RWPE1 (cell line): ENCODE measurements at places on chromosomes 11 and 22.

- DNase-seq = peak; percentile 2
Observed at GRCh38 chr11:29093416-29094120, 923.3 kb downstream of the KCNA4 start.

DNA sequence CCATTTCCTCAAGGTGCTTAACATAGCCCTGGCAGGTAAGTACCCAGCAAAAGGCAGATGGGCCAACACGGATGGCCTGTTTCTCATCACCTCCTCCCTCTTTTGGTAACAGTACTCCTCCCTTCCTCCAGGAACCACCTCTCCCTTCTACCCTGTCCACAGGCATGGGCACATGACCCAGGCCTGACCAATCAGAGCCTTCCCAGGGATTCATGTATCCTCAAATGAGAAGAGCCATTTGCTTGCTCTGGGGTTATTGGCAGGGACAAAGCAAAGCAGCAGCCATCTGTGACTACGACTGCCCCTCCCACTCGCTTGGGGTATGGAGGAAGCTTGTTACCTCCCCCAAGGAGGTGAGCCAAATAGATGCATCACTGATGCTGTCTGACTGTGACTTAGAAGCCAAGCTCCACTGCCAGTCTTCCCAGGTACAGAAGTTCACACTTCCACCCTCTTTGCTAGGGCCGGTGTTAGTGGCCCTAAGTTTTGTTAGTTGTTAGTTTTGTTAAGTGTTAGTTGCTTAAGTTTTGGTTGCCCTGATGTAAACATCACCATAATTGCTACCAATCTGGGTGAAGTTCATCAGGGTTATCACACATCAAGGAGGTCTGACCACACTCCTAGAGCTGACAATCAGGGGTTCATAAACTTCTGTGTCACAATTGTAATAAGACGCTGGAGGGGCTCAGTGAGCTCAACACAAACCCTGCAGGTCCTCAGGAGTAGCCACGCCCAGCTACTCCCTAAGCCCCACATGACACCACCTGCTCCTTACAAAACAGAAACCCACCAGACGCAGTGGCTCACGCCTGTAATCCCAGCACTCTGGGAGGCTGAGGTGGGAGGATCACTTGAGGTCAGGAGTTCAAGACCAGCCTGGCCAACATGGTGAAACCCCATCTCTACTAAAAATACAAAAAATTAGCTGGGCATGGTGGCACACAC lies 57.3 kb downstream of the ARFGAP3 start:
- DNase-seq = no peak

GRCh38 chr11:43574949-43575912 lies 105.3 kb upstream of the HSD17B12 start:
- DNase-seq = no peak

- DNase-seq = peak; percentile 66
Observed at GRCh38 chr22:46842606-46843005, 80.2 kb downstream of the TBC1D22A start.

GRCh38 chr22:23673050-23673620 lies 17.7 kb upstream of the RGL4 start:
- DNase-seq = no peak

DNA sequence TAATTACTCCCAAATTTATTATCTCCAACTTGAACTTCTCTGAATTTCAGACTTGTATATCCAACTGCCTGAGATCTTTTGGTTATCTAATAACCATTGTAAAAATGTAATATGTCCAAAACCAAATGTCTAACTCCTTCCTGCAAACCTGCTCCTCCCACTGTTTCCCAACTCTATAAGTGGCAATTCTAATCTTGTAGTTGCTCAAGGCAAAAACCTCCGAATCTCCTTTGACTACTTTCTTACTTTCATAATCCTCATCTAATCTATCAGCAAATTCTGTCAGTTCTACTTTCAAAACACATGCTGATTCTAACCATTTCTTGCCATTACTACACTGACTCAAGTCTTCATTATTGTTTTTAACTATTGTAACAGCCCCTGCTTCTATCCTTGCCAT lies 55.7 kb downstream of the FAM168A start:
- DNase-seq = no peak

- DNase-seq = no peak
Observed at GRCh38 chr11:35288817-35289541, 130.4 kb downstream of the SLC1A2 start.

DNA sequence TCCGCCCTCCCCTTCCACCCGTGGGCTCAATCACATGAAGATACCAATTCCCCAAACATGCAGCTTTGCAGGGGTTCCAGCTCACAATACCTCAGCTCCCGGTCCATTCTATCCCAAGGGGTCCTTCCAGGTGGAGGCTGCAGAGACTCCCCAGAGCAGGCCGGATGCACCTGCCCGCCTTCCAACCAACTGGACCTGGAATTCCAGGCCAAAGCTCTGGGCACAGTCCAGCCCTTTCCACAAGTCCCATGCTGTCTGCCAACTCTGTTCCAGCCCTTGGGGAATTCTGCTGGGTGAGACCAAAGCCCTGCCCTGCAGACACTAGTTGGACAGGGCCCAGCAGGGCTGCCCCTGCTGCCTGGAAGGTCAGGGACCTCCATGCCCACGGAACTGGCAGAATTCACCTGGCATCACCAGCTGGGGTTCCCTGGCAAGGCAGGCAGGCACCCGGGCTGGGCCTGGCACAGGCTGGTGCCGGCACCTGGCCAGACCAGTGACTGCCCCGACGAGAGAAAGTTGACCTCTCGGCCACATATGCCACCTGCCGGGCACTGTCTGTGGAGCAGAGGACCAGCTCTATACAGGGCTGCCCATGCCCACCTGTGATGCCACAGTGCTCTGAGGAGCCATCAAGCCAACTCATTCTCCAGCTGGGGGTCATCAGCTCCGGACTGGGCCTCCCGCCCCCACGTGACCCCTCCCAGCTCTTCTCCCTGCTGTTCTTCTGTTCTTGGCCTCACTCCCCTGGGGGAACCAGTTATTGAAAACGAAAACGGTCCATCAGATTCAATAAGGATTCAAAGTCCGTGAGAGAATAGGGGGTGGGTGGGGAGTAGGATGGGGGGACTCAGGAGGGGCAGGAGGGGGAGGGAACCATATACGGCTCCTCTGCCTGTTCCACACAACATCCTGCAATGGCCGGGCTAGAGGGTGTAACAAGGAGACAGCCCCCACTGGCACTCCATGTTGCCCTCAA lies 4.7 kb downstream of the SYT7 start:
- DNase-seq = no peak

DNA sequence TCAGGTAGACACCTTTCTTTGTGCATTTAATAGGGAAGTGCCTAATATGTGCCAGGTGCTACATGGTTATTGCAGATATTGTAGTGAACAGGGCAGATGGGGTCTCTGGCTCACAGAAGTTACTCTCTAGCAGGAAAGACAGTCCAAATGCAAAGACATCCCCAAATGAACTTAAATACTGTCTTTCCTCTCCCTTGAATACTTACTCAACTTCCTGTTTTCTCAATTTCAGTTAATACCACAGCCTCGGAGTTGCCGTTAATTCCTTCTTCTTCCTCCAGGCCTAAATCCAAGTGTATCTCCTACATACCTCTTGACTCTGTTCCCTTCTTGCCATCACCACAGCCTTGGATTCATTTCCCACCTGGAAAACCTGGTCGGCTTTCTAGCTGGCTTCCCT lies 134.3 kb upstream of the SESN3 start:
- DNase-seq = no peak

GRCh38 chr11:86228269-86229038 lies 16.1 kb upstream of the EED start:
- no peak for DNase-seq

DNA sequence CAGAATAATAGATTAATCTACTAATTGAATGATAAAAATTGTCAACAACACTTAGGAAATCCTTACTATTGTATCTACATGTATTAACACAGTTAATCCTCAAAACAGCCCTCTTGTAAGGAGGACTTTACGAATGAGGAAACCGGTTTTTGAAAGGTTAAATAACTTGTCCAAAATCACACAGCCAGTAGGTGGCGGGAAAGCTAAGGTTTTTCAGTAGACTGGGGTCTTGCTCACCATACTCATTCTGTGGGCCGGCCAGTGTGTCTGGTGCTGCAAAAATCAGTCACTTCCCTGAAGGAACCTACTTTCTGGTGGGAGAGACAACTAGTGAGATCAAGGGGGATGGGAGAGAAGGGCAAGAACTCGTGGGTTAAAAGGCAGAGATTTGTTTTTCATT lies 3.8 kb downstream of the DCPS start:
- no peak for DNase-seq

DNA sequence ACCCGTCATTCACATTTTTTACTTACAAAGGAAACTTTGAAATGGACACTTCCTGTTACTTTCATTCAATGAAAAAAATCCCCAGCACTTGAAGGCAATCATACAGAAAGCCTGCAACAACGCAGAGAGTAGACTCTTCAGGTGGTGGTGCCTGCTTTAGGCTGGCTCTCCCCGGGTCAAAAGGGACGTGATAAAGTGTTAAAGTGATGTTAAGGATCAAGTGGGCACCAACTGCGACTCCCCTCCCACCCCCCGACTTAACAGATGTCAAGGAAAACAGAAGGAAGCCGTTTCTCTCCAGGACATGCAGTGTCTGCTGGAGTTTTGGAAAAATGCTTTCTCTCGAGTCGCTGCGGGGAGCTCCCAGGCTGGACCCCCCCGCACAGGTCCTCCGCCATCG lies 414 bp upstream of the PNPLA3 start:
- no peak for DNase-seq

- no peak for DNase-seq
Observed at GRCh38 chr11:130180896-130181294, 21.3 kb downstream of the ST14 start.

- no peak for DNase-seq
Observed at GRCh38 chr11:125999234-125999880, 53.5 kb downstream of the VSIG10L2 start.

- peak; percentile 71 for DNase-seq
Observed at GRCh38 chr22:36052505-36052941, 23.9 kb upstream of the RBFOX2 start.

- no peak for DNase-seq
Observed at GRCh38 chr11:111923351-111923788, 4.7 kb downstream of the C11orf52 start.

DNA sequence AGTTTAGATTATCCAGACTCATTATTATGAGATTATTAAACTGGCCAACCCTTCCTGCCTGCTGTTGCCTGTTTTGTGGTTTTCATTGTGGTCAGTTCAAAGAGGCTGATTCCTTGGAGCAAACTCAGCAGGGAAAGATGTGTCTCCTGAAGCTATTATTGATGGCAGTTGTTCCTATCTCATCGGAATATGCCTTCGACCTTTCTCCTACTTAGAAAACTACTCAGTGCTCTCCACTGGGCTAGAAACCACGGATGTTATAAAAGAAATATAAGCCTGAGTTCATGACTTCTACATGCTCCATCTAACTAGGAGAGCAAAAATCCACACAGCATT lies 80.2 kb upstream of the NAV2 start:
- DNase-seq = peak; percentile 37

DNA sequence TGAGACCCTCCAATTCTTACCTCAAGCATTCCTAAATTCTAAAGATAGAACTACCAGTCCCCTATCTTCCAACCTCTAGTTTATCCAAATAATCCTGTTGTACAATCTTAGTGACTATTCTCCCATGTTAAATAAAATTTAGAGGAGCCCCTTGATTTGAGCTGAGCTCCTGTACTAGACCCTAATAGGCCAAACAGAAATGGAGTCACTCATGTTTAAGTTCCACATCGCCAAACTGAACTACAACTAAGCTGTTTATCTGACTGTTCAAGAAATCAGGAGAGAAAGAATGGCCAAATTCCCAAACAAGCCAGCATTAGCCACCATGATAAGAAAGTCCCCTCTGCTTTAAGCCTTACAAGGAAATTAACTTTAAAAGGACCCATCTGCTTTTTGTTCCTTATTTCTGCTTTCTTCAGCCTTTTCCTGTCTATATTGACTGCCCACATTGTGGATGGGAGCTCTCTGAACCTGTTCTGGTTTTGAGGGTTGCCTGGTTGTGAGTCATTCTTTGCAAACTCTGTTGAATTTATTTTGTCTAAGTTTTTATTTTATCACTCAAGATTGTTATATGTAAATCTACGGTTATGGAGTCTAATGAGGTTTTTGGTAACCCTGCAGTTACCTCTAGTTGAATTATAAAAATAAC lies 90.4 kb downstream of the TTC28 start:
- no peak for DNase-seq

DNA sequence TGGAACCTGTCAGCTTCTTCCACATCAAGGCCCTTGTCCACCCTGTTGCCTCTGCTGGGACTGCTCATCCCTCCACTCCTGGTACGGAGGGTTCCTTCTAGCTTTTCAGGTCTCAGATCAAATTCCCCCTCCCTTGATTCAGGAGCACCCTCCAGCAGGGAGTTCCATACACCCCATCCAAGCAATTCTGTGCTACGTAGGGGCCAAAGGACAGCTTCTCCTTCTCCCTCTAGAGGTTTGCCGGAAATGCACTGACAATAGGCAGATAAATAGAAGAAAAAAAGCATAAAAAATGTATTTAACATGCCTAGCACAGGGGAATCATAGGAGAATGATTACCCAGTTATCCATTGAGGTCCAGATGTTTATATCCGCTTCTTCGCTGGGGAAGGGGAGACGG lies 3.3 kb upstream of the CARD10 start:
- DNase-seq = no peak

- DNase-seq = no peak
Observed at GRCh38 chr11:28715726-28716125, 607.5 kb downstream of the METTL15 start.

DNA sequence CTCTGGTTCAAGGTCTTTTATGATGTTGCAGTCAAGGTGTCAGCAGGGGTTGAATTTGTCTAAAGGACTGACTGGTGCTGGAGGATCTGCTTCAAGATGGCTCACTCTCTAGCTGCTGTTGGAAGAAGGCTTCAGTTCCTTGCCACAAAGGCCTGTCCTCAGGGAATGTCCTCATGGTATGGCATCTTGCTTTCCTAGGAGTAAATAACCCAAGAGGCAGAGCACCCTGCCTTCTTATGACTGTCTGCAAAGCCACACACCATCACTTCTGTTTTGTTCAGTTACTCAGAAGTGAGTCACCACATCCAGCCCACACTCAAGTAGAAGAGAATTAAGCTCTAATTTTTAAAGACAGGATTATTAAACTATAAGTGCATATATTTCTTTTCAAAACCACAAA lies 45.2 kb downstream of the PLAAT5 start:
- DNase-seq = peak; percentile 22

DNA sequence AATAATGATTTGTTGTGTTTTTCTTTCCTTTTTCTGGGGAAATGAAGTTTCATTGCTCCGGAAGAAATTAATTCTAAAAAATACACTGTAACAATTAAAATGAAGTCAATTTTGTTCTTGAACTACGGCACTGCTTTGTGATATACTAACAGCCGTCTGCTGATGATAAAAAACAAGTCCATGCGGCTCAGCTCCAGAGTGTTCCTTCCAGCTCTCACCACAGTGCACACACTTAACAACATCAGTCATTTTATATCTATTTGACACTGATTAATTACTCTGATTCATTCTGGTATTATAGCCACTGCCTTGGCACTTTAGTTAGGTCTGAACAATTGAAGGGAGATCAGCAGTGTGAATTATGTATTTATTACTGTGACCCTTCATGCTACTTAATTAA lies 97.4 kb upstream of the SLC6A5 start:
- no peak for DNase-seq

- no peak for DNase-seq
Observed at GRCh38 chr11:12195768-12196167, 85.4 kb downstream of the MICAL2 start.

- peak; percentile 33 for DNase-seq
Observed at GRCh38 chr11:35619116-35619854, 1.0 kb downstream of the FJX1 start.

GRCh38 chr11:38710262-38710661 lies 2112.2 kb upstream of the RAG2 start:
- DNase-seq = no peak

- DNase-seq = no peak
Observed at GRCh38 chr11:64694821-64695365, 28.1 kb downstream of the NRXN2 start.

GRCh38 chr11:19089421-19089820 lies 27.5 kb upstream of the ZDHHC13 start:
- DNase-seq = peak; percentile 55
